Liver (tissue), 10 donors: ENCODE measurements at places on chromosomes 12 and 14. TPM values are rescaled to one million over a fixed set of nuclear protein-coding genes. Genes with fewer than 3 reads are reported as not detected.

Gene DAO
- total RNA-seq = 0.84 TPM

Gene STYK1
- total RNA-seq = 0.08 TPM

Gene GAS2L3
- 17.6 TPM for total RNA-seq

Gene KRT85
- not detected for total RNA-seq

Gene SLC6A15
- not detected for total RNA-seq

Gene CACNA1C
- total RNA-seq = 1.9 TPM

Gene MCRS1
- 33.1 TPM for total RNA-seq

Gene IRF2BPL
- 15.8 TPM for total RNA-seq

Gene ADGRD1
- total RNA-seq = 5.8 TPM

Gene KCNMB4
- total RNA-seq = 1.3 TPM

Gene GPRC5D
- total RNA-seq = not detected

Gene TSPAN8
- total RNA-seq = 2.5 TPM

Gene IL31
- total RNA-seq = not detected

Gene MMAB
- total RNA-seq = 63.5 TPM
